Activated naive CD4-positive, alpha-beta T cell (primary cell): ENCODE measurements at places on chromosomes 5 and 9.

GRCh38 chr5:58543723-58544122, 39.2 kb upstream of the RAB3C start:
- no peak for DNase-seq

GRCh38 chr5:75567710-75568109, 43.5 kb upstream of the ANKDD1B start:
- DNase-seq = no peak

- no peak for DNase-seq
These were observed 244.4 kb downstream of the ADAMTSL1 start for GRCh38 chr9:18718393-18718792.

GRCh38 chr5:77733130-77733529, 43.0 kb downstream of the TBCA start:
- no peak for DNase-seq

DNA sequence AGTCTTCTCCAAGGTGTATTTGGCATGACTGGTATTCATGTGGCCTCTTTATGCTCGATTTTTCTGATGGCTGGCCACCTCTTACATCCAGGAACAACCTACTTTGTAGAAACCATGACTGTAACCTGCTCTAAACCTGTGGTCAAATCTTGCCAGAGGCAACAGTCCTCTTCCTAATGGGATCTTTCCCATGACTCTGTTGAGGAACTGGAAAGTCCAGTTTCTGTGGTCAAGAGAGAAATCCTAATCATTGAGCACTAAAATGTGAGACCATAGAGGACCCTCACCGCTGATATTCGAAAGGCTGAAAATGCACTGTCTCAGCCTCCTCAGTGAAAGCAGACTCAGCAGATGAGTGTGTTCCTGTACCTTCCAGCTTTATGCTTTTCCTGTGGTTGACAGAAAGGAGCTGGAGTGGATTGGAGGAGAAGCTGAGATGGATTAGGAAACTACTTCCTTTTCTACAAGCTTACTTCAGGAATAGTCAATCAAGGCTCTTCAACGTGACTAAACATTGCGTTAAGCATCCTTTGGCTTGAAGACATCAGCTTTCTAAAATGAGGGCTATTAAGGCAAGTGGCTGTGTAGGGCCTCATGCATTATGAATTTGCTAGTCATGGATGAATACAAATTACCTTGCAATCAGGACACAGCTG, 69.7 kb upstream of the DAPK1 start:
- DNase-seq = no peak

GRCh38 chr9:107447834-107448233, 41.7 kb downstream of the KLF4 start:
- no peak for DNase-seq
